ENCODE measurements at places on chromosomes 12 and 14.

- no peak for DNase-seq
Observed at GRCh38 chr12:42086031-42086430, 58.6 kb downstream of the GXYLT1 start.

DNA sequence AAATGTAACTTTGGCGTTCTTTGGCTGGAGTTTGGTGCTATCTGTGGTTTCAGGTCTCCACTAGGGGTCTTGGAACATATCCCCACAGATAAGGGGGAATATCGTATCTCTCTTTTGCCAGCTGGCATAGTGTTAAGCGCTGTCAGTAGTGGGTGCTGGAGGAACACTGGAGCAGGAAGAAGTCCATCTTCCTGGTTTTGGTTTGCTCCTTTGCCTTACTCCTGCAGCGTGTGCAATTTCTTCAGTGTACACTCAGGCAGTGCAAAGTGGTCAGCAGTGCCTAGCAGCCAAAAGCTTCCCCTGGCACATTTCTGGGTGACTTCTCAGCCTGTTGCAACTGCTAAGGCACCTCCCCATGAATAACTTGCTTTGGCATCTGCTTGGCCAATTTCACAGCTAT lies 11.7 kb upstream of the RIPK3 start:
- DNase-seq, result no peak

DNA sequence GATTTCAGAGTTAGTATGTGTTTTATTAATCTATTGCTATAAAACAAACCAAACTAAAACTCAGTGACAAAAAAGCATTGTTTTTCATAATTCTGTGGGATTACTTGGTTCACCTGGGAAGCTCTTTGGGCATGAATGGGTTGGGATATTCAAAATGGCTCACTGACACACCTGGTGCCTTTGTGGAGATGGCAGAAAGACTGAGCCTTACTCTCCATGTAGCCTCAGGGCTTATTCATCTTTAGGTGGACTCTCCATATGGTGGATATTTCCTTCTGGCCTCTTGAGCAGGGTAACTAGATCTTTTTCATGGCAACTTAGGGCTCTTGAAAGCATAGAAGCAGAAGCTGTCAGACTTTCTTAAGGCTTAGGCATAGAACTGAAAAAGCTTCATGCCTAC lies 1102.8 kb upstream of the SEL1L start:
- DNase-seq, result no peak

- no peak for DNase-seq
Observed at GRCh38 chr14:43411841-43412240, 1095.2 kb downstream of the FSCB start.

DNA sequence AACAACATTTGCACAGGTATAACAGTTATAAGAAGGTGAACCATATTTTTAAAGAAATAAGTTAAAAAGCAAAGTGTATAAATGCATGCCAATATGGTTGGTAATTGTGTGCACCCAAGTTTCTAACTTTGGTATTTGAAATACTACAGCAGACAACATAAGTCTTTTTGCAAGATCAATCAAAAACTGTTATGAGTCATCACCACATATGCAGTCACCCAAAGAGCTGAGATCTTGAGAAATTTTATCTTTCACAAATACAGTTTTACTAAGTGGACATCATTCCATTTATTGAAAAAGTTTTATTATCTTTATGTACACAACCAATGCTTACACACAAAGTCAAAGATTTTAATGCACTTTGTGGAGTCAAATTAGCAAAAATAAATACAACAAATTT lies 7.0 kb upstream of the ACSS3 start:
- DNase-seq, result no peak

DNA sequence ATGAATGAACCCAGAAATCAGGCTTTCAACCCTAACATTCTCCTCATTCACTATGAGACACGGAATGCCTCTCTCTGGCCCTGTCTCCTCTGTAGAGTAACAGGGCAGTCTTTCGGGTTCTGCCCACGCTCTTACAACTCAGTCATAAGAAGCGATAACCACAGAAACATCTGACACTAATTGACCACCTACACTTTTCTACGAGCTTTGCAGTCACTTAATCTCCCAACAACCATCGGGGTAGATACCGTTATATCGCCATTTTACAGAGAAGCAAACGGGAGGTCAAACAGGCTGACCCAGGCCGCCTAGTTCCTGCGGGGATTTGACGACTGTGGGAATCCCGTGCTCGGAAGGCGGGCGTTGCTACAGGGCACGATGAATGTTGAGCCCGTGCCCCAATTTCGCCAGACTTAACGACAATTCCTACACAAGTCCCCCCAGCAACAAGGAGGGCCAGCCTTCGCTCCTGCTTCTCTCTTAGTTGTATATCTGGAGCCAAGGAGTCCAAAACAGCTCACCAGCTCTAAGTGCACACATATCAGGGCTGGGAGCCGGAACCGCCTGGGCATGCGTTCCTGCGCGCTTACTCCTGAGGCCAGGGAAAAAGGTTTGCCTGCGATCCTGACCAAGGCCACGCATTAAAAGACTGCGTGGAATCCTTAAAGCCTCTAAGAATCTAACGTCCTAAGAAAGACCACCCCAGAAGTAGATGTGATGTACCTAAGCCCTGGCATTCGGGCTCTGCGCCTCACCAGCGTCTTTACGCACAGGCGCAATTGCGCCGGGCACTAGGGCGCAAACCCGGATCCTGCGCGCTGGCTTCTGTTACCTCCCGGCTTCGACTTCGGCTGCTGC lies 38.7 kb upstream of the TBX5 start:
- DNase-seq, result no peak

DNA sequence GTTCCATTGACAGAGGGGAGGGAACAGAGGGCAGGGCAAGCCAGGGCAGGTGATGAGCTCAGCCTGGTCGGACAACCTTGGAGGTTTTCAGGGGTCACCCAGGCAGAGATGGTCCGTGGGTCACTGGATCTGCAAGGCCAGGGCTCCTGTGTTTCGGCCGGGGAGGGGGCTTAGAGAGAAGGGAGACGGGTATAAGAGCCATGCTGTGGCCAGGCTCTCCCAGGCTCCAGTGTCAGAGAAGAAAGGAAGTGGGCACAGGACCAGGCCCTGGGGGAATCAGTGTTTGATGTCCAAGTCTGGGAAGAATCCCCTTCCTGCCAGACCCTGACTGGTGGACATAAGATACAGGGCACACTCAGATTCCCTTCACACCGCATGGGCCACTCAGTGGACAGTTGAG lies 36.9 kb downstream of the DIO3 start:
- no peak for DNase-seq

DNA sequence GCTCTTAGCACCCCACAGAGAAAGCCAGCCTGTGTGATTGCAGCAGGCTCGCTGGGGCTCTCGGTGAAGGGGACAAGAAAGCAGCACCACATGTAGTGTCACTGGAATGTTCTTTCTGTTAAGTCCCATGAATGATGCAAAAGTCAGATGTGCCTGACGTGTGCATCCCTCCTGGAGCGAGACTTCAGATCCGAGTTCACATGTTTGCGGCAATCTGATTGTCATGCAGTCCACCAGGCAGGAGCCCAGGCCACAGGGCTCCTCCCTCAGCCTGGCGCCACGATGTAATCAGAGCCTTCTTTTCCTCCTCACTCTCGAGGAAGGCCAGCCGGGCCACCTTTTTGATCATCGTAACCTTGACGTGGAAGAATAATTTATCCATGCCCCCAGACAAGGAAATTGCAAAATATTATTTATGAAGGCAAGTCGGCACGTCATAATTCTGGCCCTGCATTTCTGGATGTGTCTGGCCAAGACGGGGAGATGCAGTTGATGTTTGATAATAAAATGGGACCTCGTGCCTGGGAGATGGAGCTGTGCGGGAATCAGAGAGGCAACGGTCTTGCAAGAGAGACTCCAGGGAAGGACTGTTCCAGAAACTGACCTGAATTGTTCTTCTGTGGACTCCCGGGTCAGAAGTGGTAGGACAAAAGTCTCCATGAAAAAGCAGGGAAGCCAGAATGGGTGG lies 214.6 kb downstream of the PHETA1 start:
- DNase-seq, result no peak

DNA sequence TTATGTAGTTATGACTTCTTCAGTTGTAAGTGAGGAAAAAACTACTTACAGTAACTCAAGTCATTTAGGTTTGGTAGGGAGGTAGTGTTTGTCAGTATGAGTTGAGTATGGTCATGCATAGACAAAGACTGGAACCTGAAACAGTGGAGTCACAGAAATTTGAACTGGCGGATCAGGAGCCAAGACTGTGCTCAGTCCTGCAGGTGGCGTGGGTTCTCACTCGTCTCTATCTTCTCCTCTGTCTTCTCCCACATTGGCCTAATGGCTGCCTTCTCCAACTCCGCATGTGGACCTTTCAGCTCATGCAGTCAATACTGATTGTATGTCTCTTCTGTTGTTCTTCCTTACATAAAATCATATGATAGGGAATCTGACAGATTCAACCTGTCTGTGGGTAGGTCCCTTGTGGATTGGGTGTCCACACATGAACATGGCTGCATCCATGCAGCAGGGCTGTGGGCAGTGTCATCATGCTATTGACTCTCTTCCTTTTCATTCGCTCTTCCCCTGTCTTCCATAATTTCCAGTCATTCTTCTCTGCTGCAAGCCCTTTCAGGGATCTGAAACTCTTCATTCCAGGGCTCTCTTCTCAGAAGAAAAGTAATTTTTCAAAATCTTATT lies 78.8 kb upstream of the NEDD1 start:
- DNase-seq, result no peak

GRCh38 chr12:53299101-53299453 lies 418 bp upstream of the MYG1 start:
- DNase-seq, result no peak

DNA sequence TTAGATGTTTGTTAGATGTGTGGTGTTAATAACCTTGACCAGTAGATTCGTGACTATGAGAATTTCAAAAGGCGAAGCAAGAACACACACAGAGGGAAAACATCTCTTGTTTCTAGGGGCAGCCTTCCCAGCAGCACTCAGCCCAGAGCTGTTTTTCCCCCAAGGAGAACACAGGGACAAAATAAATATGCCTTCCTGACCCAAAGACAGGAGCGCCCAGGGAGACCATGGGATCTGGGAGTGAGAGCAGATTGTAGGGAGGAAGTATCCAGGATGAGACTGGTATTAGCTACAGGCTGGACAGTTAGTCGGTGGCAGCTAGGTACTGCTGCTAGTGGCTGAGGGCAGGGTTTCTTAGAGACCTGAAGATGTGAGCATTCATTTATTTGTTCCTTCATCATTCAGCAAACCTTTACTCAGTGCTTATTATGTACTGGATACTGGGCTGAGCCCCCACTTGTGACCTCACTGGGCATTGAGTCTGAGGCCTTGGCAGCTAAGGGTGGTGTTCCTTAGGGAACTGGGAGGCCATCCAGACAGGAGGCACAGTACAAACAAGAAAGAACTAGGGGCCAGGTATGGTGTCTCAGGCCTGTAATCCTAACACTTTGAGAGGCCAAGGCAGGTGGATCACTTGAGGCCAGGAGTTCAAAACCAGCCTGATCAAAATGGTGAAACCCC lies 469.8 kb downstream of the ZFP36L1 start:
- DNase-seq, result no peak

DNA sequence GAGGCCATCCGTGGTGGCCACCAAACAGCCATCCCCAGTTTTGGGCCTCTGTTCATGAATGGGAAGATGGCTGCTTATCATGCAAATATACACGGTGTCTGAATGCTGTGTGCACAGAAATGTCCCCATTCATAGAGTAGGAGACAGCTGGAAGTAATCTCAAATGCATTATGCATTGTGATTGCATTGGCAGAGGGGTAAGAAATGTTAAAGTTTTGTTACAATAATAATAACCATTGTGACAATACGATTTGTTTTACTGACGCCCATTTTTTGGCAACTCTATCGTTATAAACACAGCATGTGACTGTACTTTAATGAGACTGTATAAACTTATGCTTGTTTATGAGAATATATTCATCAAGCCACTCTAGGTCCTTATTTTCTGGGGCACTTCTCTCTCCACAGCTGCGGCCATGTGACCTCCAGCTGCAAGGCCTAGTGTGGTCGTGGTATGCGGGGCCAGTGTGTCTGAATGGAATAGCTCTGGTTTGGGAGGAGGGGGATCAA lies 474.3 kb downstream of the VRK1 start:
- no peak for DNase-seq

DNA sequence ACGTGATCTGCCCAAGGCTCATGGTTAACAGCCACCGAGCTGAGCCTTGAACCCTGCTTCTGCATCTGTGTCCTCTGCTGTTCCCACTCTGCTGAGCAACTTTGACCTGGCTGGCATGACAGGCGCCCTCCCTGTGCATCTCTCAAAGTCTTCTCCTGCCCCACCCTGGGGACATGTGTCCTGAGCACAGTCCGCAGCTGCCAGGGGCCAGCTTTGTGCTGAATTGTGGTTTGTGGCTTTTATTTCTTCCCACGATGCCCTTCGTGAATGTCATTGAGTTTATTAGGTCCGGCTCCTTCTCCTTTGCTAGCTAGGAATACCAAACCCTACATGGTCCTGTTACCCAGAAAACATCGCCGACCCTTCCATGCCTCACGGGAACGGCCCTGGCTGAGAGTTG lies 161.0 kb downstream of the TSPAN9 start:
- DNase-seq, result no peak

DNA sequence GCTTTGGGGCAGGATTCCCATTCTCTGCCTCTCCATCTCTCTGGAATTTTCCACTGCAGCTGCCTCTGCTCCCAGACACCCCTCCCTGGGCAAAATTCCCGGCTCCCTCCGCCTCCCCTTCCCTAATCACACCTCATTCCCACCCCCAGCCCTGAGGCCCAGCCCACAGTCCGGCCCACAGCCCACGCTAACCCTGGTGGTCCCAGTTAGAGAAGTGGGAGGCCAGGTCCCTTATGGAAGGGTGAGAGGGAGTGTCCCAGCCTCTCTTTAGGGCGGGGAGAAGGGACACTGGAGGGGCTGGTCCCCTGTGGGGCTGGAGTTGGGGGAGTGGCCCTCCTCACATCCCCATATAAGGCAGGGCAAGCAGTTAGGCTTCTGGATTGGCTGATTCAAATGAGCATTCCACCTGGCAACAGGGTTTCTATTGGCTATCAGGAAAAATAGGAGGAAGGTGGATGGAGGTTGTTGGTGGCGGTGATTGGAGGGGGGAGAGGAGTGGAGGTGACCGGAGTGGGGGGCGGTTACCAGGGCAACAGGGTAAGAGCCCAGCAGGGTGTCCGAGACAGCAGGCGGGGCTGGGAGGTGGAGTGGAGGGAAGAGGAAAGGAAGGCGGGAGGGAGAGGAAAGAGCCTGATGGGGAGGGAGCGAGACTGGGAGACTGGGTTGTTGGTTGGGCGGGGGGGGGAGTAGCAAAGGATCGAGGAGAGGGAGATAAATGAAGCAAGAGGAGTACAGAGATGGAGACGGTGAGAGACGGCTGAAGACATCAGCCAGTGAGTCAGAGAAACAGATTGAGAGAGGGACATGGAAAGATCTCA lies 1.9 kb upstream of the PTMS start:
- peak; percentile 99 for DNase-seq

All from dorsolateral prefrontal cortex (tissue), 122 donors.